Effector memory CD8-positive, alpha-beta T cell (primary cell): ENCODE measurements at places on chromosomes 13 and 19.

DNA sequence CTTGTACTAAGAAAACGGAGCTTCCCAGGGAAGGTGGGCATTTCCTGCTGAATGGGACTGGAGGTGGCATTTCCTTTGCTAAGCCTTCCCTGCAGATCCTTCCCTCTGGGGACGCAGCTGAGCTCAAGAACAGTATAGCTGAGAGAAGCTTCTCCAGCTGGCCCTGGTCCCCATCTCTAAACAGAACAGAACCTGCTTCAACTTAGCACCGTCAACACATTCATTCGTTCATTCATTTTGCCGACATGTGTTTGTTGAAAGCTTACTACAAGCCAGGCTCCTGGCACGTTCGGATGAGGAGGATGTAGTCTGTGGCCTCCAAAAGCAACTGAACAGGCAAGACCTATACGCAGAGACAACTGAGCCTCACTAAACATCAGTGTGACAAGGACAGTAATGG, 36.6 kb upstream of the PEPD start:
- no peak for DNase-seq

GRCh38 chr13:51601601-51602565, 17.6 kb downstream of the WDFY2 start:
- no peak for DNase-seq

DNA sequence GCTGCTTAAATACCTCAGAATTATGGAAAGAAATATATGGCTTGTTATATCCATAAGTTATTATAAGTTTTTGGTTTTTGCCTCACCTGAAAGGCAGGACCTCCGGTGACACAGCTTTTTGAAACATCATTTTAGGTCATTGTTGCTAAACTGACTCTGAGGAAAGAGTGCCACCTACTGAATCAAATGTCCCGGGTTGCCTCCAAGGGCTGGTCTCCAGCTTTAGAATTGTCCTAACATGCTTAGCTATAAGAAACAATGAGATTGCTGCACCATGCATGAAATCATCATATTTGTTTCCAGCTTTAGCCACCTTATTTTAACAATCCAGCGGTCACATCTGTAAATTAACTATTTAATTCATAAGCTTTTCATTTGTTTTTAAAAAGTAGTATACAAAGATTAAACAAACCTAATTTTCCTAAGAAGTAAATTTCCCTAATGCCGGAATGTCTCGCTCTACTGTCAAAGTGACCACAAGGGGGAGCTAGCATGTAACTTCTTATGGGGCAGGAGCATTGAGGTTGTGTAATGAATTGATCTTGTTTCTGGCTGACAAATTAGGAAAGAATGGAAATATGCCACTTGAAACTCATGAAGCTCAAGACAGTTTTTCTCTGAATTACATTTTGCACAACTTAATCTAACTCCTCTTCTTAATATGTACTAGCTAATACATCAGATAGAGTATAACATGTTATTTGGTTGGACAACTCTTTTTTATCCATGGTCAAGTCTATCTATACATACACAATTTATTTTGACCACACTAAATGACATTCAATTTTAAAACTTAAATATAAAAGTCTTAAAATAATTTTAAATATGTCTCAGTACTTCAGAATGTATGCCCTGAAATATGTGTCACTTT, 6.7 kb upstream of the PCDH17 start:
- no peak for DNase-seq

DNA sequence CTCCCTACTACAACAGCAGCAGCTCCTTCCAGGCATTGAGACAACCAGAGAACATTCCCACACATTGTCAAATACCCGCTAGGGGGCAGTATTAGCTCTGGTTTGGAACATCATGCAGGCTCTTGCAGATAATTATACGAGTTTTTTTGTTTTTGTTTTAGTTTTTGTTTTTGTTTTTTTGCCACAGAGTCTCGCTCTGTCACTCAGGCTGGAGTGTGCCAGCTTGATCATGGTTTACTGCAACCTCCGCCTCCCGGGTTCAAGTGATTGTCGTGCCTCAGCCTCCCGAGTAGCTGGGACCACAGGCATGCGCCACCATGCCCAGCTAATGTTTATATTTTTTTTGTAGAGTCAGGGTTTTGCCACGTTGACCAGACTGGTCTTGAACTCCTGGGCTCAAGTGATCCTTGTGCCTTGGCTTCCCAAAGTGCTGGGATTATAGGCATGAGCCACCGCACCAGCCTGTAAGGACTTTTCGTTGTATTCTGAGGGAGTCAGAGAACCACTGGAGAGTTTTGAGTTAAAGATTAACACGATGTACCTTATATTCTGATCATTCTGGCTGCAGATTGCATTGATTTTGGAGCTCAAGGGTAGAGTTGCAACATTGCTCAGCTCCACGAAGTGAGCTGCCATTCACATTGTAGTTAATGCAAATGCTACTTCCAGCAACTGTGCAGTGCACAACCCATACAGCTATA, 41.7 kb upstream of the CEACAM20 start:
- peak; percentile 3 for DNase-seq

DNA sequence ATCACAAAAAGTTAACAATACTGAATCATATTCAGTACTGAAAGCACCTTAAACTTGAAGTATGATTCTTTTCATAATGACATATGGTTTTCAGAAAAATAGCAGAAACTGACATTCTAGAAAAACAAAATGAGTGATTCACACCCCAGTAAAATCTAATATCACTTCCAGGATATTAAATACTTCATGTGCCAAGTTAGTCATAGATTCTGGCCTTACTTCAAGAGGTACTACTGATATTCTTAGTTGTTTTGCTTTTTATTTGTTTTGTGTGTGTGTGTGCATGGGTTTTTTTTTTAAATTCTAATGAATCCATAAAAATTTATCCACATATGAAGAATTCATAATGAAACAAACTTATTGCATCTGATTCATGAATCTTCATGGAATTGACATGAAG, 207.9 kb upstream of the UFM1 start:
- no peak for DNase-seq

GRCh38 chr13:95136638-95137037, 164.6 kb downstream of the ABCC4 start:
- DNase-seq: no peak

DNA sequence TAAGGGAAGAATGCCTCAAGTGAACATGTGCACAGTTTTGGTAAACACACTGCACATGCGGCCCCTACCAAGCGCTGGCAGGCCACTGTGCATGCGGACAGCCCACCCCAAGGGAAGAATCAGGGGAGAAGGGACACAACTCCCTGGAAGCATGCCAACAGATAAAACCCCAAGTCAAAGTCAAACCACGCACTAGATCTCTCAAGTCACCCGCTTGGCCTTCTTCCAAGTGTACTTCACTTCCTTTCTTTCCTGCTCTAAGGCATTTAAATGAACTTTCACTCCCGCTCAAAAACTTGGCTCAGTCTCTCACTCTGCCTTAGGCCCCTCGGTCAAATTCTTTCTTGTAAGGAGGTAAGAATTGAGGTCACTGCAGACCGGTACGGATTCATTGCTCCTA, 4.6 kb upstream of the RFXAP start:
- no peak for DNase-seq

DNA sequence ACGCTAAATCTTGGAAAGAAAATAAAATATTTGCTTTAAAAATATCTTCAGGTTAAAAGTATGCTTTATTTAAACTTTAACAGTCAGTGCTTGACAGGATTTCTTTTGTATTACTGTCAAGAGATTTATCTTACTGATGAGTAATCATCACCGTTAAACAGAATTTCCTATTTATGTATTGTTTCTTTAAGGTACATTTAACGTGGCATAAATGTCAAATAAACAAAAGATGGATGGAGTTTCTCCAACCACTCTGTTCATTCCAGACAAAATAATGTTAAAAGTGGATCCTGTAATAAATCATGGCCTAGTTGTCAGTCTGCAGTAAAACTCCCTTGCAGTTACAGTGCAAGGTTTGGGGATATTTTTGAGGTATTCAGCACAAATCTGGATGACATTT, 298.3 kb downstream of the DIAPH3 start:
- no peak for DNase-seq
